RPMI7951 (cell line): ENCODE measurements at places on chromosomes 2 and 18. TPM values are rescaled to one million over a fixed set of nuclear protein-coding genes. Genes with fewer than 3 reads are reported as not detected.

Gene OR6B2
- not detected in 2 replicates for total RNA-seq

Gene STK36
- 15.6 and 20.7 TPM in 2 replicates for total RNA-seq

Gene PLCD4
- total RNA-seq: 8.5 and 10.2 TPM in 2 replicates

Gene C2orf78
- total RNA-seq: not detected in 2 replicates

Gene GAD1
- total RNA-seq: 3.9 and 6.7 TPM in 2 replicates

Gene KCNJ3
- not detected in 2 replicates for total RNA-seq

Gene MAL
- total RNA-seq: not detected in 2 replicates

Gene LYPD6
- 16.1 and 19.5 TPM in 2 replicates for total RNA-seq

Gene ABCG8
- not detected in 2 replicates for total RNA-seq

Gene TXNDC2
- total RNA-seq: 0.10 and 0.12 TPM in 2 replicates

Gene TUBB6
- total RNA-seq: 522 and 588 TPM in 2 replicates

Gene CELF4
- total RNA-seq: not detected in 2 replicates

- DNase-seq: peak; percentile 89
Observed at GRCh38 chr2:98806236-98806697, 75.3 kb upstream of the MGAT4A start.

DNA sequence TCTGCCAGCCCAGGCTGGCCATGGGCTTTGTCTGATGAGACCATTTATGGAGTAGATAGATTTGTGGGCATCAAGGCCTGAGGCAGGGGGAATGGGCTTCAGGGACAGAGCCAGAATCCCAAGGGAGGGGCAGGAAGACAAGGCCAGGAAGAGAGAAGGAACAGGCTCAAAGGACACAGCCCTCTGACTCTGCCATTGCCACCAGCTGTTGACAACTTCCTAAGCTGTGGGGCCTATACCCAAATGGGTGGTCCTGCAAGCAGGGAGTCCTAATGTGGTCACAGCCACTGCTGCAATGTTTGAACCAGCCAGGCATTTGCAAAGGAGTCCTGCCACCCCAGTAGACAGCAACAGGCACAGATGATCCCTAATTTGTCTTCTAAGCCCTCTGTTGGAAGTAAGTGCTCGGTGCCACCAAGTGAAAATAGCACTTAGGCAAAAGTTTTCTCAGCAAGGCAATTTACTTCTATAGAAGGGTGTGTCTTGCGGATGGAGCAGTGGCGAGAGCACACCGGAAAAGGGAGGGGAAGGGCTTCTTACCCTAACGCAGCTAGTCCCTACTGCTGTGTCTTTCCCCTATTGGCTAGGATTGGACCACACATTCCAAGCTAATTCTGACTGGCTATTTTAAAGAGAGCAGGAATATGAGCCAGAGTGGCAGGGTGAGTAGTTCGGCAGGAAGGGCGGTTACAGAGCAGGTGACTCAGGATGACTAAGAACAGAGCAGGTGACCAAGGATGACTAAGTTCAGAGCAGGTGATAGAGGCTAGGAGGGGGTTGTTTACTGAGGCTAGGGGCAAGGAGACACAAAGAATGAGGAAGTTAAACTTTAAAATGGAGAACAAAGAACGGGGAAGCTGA, 47.2 kb downstream of the C1QL2 start:
- no peak for DNase-seq

GRCh38 chr2:20001361-20001863, 11.1 kb downstream of the MATN3 start:
- DNase-seq: no peak

GRCh38 chr2:105361102-105361889, 24.0 kb downstream of the C2orf49 start:
- DNase-seq: no peak

- DNase-seq: no peak
Observed at GRCh38 chr18:38318416-38318815, 752.8 kb upstream of the CELF4 start.

- DNase-seq: peak; percentile 81
Observed at GRCh38 chr2:69143748-69144360, 130.9 kb downstream of the ANTXR1 start.

- no peak for DNase-seq
Observed at GRCh38 chr18:55310044-55310676, 277.8 kb downstream of the TCF4 start.

DNA sequence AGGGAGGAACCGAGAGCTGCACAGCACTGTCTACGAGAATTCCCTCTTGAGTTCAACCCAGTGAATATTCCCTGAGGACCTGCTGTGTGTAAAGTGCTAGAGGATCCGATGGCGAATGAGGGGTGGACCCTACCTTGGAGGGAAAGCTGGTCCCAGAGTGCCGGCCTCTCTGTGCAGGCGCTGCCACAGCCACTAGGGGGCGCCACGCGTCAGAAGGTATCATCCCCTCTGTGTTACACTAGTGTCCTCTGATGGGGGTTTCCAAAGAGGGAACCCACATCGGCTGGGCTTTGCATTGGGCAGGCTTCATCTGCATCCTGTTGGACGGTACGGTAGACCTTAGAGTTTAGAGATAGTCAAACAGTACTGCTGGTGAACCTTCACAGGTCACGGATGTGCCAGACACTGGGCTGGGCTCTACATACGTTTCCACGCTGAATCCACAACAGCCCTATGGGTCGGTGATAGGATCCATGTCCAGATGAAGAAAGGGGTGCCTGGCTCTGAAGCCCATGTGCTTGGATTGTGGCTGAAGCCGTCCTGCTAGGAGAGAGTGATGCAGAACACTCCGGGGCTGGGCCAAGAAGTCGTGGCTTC, 39.0 kb downstream of the COA5 start:
- DNase-seq: peak; percentile 9

GRCh38 chr2:102391565-102391964, 31.4 kb upstream of the IL18RAP start:
- no peak for DNase-seq

DNA sequence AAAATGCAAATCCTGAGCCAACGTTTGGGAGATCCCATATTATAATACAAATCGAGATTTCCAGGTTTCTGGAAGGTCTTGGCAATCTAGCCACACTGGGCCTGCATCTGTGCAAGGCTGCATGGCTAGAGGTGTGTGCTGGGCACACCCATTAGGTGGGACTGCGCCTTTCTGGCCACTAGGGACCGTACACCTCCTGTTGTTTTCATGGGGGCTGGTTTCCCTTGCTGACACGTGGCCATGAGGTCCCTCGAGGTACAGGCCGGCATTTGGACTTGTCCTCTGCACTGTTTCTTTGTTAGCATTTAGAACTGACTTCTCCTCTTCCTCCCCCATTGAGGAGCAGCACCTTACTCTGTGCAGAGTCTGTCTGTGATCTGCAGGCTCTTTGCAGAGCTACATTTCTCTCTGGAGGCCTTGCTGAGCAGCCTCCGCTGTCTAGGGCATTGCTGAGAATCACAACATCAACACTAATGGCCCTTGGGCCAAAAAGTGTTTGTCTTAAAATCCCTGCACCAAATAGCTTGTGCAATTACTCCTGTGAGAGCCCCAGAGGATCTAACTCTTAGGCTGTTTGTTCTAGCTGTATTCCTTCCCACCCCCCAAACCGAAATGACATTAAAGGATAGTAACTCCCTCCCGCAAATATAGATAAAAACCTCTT, 131.2 kb downstream of the NEDD4L start:
- DNase-seq: no peak

DNA sequence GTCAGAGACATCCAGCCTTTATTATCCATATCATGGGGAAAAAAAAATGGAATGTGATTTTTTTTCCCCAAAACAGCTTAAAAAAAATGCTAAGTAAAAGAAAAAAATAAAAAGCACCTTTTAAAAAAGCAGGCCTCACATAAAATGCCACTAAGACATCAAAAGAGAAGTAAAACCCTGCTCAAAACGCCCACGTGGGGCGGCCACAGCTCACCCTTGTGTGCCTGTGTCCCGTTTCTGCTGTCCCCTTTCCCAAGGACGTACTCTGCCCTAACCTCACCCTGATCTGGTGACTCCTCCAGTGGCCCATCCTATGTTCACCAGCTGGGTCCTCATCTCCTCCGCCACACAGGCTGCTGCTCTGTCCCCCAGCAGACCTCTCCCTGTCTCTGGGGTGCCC, 125.4 kb downstream of the NEDD4L start:
- no peak for DNase-seq

DNA sequence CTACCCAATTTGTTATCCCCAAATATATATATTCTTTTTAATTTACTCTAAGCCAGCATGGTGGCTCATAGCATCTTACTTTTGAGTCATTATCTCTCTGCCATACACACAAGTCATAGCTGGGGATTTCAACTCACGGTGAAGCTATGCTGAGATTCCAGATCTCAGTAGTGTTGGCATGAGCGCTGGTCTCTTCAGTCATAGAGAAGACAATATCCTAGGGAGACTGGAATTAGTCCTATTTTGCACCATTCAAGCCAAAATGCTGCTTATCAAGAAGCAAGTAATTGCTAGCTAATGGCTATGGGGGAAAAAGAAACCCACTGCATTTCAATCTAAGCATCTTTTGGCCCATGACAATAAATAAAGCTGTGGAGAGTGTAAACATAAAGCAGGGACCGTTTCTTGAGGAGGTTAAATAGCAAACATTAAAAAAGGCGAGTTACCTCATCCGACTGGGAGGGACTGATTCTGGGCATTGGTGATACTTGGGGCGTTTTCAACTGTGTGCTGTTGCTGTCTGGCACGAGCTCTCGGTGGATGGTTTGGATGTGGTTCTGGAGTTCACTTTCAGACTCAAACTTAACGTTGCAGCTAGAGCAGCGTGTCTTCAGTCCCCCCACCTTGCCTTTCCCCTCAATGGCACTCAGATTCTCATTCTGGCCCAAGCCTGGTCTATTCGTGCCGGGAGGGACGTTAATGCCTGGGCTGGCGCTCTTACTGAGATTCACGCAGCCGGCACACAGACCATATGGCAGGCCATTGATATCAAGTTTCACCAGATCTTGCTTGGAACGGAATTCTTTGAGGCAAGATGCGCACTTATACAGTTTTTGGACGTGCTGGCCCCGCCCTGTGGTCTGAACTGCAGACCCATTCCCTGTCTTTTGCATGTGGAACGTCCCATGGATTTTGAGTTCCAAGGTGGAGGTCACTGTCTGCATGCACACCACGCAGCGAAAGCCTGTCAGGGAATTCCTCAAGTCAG, 127.8 kb downstream of the ZNF521 start:
- no peak for DNase-seq

GRCh38 chr2:174124181-174124580, 124.2 kb downstream of the OLA1 start:
- no peak for DNase-seq

- peak; percentile 50 for DNase-seq
Observed at GRCh38 chr2:233706720-233707119, 6.0 kb upstream of the UGT1A5 start.

DNA sequence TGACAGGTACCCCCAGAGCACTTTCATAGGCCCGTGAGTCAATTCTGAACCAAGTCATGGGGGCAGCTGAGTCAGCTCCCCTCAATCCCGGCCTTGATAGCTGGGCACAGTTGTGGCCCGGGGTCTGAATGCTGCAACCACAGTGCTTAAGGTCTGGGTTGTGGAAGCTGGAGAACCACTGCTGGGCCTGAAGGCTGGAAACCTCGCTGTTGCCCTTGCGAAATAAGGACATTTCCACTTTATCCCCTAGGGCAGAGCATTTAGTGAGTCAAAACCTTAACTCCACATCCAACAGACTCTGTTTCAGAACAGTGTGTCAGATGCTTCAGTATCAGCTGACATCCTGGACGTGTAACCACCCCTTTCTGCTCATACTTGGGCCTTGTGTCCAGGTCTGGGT, 58.6 kb downstream of the SP110 start:
- peak; percentile 81 for DNase-seq

DNA sequence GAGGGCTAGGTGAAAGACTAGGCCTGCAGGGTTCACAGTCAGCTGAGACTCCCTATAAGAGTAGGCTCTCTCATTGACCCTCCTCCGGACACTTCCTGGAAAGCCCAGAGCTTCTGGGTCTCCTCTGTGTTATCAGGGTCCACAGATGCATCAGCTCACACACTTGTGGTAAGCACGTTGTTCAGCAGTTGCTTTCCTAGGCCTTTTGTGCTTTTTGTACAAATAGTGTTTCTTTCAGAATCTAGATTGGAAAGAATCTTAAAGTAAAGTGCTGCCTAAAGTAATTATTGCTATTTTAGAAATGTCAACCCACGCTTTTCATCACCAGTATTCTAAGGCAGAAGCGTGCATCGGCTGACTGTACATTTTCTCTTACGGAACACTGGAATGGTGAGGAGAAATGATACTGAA, 15.5 kb downstream of the SLC9A2 start:
- no peak for DNase-seq

- DNase-seq: no peak
Observed at GRCh38 chr2:9654452-9655100, 23.8 kb upstream of the YWHAQ start.

- DNase-seq: no peak
Observed at GRCh38 chr2:98637401-98638147, 29.2 kb downstream of the UNC50 start.

- no peak for DNase-seq
Observed at GRCh38 chr2:230589497-230590015, 123.1 kb upstream of the CAB39 start.

DNA sequence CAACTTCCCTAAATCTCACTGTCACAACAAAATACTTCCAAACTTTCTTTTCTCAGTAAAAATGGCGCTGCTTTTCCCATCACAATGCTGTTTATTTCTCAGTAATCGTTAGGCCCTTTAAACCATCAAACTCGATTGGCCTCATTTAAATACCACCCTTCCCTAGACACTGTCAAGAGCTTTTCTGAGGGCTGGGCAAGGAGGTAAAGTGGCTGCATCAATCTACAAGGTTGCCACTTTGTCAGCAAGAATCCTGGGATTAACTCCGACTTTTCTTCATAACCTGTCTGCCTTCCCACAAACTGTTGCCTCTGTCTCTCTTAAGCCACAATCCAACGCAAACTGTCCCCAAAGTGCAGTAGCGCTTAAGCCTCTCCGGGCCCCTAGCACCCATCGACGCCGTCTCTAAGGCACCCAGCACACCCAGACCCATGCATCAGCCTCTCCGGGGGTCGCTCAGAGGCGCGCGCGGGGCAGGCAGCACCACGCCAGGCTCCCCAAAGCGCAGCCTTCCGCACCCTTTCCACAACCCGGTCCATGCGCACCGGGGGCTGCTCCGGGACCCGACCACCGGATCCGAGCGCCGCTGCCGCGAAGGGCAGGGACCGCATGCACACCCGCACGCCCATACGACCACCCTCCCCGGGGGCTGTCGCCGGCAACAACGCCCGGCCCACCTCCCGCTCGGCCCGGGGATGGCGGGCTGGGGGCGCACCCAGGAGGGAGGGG, 683 bp downstream of the MBOAT2 start:
- DNase-seq: peak; percentile 17

GRCh38 chr2:7906431-7906830, 775.4 kb upstream of the ID2 start:
- no peak for DNase-seq
